ENCODE measurements at places on chromosomes 3 and 15. TPM values are rescaled to one million over a fixed set of nuclear protein-coding genes. Genes with fewer than 3 reads are reported as not detected.

DNA sequence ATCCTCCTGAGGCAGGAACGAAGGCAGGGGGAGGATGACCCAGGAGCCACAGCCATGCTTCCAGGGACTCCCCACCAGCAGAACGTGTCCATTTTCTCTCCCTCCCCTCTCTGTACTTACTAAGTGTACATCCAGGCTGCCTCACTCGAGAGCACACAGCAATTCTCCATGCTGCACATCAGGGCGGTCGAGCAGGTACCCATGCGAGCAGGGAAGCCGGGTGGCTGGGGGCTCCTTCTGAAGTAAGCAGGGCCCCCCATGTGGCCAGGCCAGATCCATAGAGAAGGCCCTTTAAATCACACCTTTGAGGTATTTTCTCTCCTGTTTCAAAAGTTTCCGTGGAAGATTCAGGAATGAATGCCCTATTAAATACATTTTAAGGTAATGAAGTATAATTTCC, 41.2 kb upstream of the SLC6A11 start:
- no peak for DNase-seq

The SKOR1 gene
- total RNA-seq = not detected

DNA sequence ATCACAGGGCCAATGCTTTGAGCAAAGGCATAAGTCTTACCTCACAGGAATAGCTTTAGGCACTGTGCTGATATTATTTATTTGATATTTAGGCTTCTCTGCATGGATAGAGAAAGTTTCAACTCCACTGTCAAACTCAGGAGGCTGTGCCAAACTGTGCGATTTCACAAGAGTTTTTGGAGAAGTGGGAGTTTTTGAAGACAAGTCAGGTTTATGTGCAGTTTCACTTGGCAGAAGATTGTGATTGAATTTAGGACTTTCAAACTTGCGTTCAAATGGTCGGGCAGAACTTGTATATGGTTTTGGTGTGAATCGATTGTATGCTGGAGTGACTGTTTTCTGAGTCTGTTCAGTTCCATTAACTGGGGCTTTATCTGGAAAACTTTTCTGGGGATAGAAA, 113.7 kb downstream of the TJP1 start:
- DNase-seq = no peak

The MORC1 gene
- total RNA-seq = not detected

The CHDH gene
- 0.47 TPM for total RNA-seq

The CLDN16 gene
- 0.08 TPM for total RNA-seq

The THSD4 gene
- 14.6 TPM for total RNA-seq

DNA sequence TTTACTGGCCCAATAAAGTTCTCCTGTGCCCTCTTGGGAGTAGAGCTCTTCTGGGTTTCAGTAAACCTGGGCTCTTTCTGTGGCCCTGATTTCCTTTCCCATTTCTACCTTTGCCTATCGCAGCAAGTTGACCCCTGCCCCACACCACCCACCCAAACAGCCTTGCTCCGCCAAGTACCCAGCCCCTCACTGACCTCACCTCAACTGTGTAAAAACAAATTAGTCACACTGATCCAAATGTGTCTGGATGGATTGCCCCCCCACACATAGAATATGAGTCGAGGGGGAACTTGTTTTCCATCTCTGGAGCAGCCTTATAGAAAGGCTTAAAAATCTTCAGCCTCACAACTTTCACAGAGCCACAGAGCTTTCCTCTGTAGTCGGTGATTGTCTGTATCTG, 28.6 kb upstream of the VEPH1 start:
- no peak for DNase-seq

The TNFAIP8L3 gene
- total RNA-seq = 0.13 TPM

The C3orf85 gene
- not detected for total RNA-seq

The GOLGA8S gene
- total RNA-seq = 0.05 TPM

The SERPINI2 gene
- total RNA-seq = not detected

The CFAP91 gene
- 0.34 TPM for total RNA-seq

GRCh38 chr3:7707187-7707586, 794.4 kb upstream of the LMCD1 start:
- no peak for DNase-seq

GRCh38 chr3:56296361-56296760, 171.9 kb downstream of the ERC2 start:
- no peak for DNase-seq

Measured in SJSA1 (cell line).